ENCODE measurements at places on chromosomes 16 and 17.

DNA sequence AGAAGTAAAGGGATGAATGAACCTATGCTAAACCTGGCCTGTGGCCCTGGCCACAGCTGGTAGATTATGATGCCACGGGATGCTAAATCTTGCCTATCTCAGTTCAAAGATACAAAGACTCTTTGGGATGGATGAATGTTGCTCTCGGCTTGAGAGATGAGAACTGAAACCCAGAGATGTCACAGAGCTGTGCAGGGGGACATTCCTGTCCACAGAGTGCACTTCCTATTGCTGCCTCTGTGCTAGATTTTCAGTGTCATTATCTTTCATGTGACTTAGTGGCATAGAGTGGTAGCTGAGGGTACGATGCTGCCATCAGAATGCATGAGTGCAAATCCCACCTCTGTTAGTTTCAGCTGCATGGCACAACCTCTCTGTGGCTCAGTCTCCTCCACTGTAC is 2.3 kb upstream of the MT1M start:
- DNase-seq: no peak

DNA sequence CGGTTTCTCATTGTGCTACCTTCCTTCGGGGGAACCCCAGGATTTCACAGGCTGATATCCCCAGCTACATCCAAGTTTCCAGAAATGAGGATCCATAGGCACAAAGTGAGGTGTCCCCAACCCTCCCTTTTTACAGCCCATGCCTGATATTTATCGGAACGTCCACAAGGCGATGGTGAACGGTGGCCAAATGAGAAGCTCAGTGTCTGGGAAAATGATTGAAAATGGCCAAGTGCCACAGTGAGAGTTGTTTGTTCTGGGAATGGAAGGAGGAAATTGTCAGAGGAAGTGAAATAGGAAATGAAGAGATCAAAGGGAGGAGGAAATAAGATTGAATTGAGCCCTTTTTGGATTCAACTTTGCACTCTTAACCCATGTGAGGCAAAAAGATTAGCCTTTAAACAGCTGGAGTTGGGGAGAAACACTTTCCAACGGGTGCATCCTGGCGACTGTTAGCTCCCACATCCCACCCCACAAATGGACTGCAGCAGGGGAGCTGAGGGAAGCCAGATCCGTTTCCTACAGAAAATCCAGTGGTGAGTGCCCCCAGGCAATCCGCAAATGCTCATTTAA is 294.4 kb upstream of the IRX5 start:
- no peak for DNase-seq

DNA sequence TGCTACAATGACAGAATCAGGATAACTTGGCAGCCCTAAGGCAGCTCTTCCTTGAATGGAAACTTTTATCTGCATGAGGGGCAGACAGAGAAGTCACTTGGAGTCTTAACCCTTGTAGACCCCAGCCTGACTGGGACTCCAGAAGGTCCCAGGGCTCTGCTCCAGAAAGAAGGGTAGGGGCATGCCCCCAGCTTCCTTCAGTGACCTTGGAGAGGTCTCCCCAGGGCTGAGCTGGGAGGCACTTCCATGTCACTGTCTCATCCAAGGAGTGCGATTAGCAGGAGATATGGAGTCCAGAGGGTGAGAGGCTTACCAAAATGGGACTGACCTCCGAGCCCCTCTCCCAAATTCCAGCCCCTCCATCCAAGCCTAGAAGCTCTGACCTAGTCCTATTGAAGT is 3.4 kb upstream of the NLRC5 start:
- no peak for DNase-seq

GRCh38 chr16:68744744-68745280 is 7.7 kb downstream of the CDH1 start:
- DNase-seq: no peak

GRCh38 chr17:846901-847843 is 65.0 kb downstream of the MRM3 start:
- no peak for DNase-seq

DNA sequence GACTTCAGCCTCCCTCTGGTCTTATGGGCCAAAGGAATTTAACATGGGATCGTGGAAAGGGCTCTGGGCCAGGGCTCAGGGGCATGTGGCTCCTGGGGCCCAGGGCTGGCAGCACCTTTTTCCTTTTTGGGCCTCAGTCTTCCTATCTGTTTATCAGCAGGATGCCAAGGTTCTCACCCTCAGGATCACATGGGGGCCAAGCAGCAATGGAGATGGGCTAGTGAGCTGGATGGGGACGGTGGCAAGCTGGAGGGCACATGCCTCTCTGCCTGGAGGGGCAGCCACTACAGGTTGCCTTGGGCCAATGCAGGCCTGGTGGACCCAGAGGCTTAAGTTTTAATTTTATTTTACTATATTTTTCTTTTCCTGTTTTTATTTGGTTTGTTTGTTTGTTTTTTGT is 95.4 kb downstream of the CYLD start:
- no peak for DNase-seq

- DNase-seq: no peak
Observed at GRCh38 chr16:68284847-68285246, 20.5 kb downstream of the SLC7A6 start.

DNA sequence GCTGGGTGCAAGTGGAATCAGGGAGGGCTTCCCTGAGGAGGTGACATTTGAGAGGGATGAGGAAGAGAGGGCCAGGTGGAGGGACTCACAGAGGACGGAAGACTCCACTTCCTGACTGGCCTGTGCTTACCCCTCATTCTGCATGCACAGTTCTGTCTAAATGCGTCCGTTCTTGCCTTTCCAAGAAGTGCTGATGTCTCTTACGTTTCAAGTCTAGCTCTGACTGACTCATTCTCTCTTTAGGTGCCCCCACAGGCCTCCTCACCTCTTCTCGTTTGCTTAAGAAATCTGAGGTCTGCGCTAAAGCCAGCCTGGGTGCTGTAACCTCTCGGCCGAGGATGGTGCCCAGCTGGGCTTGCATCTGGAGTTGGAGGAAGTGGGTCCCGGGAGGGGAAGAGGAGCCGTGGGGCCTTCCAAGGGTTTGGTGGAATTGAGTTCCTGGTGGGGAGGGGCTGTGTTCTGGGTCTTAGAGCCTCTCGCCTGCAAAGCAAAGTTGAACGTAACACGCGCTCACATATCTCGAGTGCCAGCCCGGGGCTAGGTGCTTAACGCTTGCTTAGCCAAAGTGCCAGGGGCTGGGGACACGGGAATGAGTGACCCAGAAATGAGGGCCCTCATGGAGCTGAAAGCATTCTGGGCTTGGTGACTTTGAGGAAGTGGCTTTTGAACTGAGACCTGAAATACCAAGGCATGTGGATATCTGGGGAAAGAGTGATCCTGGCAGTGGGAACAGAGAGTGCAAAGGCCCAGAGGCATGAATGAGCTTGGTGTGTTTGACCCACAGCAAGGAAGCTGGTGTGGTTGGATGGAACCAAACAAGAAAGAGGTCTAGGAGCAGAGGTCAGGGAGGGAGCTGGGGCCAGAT is 4.8 kb downstream of the IL4R start:
- peak; percentile 82 for DNase-seq

GRCh38 chr16:80027007-80027965 is 426.7 kb upstream of the MAF start:
- peak; percentile 65 for DNase-seq

- DNase-seq: no peak
Observed at GRCh38 chr17:14360856-14361255, 60.0 kb downstream of the HS3ST3B1 start.

GRCh38 chr17:14622615-14623101 is 321.8 kb downstream of the HS3ST3B1 start:
- no peak for DNase-seq

DNA sequence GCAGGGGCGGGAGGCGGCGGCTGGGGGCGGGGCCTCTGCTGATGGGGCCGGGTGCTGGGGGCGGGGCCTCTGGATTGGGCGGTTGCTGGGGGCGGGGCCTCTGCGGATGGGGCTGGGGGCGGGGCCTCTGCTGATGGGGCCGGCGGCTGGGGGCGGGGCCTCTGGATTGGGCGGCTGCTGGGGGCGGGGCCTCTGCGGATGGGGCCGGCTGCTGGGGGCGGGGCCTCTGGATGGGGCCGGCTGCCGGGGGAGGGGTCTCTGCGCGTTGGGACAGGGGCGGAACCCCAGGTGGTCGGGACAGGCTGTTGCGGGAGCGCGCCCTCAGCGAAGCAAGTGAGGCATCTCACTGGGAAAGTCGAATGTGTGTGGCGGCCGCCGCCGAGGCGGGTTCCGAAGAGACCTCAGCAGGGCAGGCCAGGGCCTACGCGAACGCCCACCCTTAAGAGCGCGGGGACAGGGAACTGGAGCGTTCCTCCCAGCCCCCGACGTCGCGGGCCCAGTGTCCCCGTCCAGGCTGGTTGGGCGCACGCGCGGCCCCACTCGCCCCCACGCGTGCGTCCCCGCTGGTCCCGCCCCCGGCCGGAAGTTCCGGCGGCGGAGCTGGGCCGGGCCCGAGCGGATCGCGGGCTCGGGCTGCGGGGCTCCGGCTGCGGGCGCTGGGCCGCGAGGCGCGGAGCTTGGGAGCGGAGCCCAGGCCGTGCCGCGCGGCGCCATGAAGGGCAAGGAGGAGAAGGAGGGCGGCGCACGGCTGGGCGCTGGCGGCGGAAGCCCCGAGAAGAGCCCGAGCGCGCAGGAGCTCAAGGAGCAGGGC is at the start of gene STUB1:
Gene STUB1, plus strand, starts transcription at position 597 of the 811 bp plus-strand sequence. Its CDS starts 116 bp downstream, at position 713.
- DNase-seq: peak; percentile 80

GRCh38 chr17:43330876-43331639 is 67.7 kb upstream of the ARL4D start:
- no peak for DNase-seq

GRCh38 chr16:57083485-57084126 is 8.8 kb upstream of the CPNE2 start:
- no peak for DNase-seq

GRCh38 chr17:14670861-14671260 is 370.0 kb downstream of the HS3ST3B1 start:
- no peak for DNase-seq

DNA sequence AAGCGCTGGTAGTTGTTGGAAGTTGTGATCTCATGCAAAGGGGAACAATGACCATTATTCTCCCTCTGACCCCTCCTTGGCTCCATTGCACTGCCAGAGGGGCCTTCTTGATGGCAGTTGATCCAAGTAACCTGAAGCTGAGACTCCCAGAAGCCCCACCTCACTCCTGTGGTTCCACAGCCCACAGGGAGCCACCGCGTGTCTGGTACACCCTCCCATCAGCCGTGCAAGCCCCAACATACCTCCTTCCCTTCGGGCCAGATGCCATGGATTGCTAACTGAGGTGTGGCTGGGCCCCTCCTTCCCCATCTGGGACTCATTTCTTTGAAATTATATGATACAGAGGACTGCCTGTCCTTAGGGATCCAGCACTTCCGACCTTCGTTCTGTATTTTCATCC is 17.8 kb downstream of the SAP30BP start:
- no peak for DNase-seq

Data from CD4-positive, alpha-beta T cell treated with Interleukin-2 at 100 ng/mL for 4 hours (primary cell).